Karpas-422 (cell line): ENCODE measurements at places on chromosomes 7 and 10.
A peak's percentile ranks its signal among the peaks of the same experiment; 100 is the strongest.

DNA sequence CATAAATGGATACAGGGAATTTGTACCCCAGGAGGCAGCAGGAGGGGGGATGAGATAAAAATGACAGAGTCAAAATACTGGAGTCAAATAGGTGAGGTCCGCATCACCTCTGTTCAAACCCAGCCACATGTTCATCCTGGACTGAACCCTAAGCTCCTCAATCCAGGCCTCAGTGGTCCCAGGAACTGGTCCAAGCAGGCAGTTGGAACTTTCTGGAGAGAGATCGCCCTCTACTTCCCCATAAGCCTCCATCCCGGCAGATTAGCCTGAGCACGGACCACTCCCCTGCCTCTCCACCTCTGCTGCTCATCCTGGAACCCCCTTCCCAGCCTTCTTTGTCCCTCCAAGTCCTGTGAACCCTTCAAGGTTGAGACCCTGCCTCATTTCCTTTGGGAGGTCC, 959.7 kb upstream of the ZNF722 start:
- no peak for DNase-seq

DNA sequence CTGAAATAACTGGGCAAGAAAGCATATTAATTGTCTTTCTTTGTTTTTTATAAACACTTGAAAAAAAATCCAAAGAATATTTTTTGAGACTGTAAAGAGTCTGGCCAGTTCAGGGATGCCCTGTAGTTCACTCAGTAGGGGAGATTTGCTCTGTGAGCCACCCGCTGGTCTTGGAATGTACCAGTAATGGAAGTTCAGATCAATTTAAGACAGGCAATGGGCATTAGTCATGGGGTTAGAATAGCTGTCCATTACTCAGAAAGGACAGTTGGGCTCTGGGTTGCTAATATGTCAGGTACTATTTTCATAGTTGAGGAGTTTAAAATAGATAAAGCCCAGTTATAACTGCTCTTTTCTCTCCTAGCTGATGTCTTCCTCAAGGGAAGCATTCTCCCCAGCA, 38.7 kb downstream of the A1CF start:
- no peak for DNase-seq

DNA sequence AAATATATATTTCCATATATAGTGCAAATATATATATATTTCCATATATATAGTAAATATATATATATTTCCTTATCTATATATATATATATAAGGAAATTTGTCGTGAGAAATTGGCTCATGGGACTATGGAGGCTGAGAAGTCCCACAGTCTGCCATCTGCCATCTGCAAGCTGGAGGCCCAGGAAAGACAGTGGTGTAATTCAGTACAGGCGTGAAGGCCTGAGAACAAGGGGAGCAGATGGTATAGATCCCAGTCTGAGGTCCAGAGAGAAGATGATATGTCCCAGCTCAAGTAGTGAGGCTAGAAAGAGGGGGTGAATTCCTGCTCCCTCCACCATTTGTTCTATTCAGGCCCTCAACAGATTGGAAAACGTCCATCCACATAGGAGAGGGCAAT, 78.9 kb downstream of the MTPN start:
- DNase-seq: no peak

DNA sequence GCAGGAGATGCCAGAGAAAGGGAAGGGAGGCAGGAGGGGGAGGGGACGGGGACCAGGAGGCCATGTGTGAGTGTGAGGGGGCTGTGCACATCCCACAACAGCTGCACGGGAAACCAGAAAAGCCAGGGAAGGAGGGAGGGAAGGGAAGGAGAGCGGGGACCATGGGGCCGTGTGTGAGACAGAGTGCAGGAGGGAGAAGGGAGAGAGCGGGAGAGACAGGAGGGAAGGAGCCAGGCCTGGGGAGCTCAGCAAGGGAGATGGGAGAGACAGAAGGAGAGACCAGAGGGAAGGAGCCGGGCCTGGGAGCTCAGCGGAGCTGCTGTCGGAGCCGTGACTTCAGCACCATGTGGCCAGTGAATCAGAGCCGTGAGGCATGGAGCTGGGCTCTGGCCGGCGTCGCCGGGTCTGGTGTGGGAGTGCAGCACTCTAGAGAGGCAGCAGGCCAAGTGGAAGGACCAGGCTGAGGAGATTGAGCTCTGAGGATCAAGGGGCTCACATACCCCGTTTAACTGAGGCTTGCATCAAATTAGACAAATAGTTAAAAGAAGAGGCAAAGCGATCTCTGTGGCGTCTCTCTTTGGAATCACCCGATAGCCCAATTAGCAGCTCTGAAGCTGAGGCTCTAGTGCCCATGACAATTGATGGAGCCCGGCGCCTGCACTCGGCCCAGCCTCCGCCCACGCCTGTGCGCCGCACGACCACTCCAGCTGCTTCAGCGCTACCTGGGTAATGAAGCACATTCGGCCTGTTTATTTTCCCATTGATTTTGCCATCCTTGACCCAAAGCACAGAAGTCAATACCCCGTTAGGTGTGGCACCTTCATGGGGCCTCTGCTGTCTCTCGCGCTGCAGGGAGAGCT, 150.4 kb downstream of the MAD1L1 start:
- no peak for DNase-seq

GRCh38 chr10:12914111-12914510, 87.4 kb downstream of the CCDC3 start:
- DNase-seq: no peak

GRCh38 chr7:42739638-42740037, 172.2 kb downstream of the C7orf25 start:
- DNase-seq: no peak

- no peak for DNase-seq
Measured at GRCh38 chr7:55521512-55521911, 50.8 kb downstream of the VOPP1 start.

DNA sequence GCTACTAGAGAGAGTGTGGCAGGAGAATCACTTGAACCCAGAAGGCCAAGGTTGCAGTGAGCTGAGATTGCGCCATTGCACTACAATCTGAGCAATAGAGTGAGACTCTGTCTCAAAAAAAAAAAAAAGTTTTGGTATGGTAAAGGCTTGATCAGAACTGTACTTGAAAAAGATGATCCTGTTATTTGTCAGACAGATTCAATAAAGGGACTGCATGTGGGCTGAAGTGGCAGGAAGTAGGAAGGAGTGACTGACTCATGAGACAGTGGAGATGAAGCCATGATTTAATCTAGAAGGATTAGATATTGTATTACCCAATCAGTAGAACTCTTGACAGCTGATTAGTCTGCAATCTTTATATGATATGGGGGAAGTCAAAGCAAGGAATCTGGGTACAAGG, 2.7 kb upstream of the TMEM254 start:
- no peak for DNase-seq

- DNase-seq: no peak
Measured at GRCh38 chr10:21995557-21995956, 8.0 kb downstream of the DNAJC1 start.

- no peak for DNase-seq
Measured at GRCh38 chr7:148083448-148083847, 507.1 kb upstream of the C7orf33 start.

- DNase-seq: no peak
Measured at GRCh38 chr10:72058989-72059842, 29.1 kb downstream of the SPOCK2 start.

DNA sequence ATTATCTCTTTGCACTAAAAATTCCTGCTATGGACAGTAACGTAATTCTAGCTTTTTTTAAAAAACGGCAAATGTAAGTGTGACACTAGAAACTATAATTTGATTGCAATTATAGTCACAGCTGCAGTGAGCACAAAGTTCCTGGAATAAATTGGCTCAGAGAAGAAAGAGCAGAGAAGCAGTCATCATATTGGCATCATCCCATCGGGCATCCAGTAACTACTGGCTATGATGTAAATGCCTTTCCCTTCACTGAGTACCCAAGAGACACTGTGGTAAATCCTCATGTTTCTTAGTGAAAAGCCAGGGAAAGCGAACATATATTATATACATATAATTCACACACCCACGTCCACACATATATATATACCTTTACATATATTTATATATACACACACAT, 43.6 kb downstream of the PIP4K2A start:
- no peak for DNase-seq

GRCh38 chr7:33893377-33893776, 12.0 kb upstream of the BMPER start:
- DNase-seq: no peak

GRCh38 chr7:7965301-7965700, 3.3 kb upstream of the GLCCI1 start:
- no peak for DNase-seq

DNA sequence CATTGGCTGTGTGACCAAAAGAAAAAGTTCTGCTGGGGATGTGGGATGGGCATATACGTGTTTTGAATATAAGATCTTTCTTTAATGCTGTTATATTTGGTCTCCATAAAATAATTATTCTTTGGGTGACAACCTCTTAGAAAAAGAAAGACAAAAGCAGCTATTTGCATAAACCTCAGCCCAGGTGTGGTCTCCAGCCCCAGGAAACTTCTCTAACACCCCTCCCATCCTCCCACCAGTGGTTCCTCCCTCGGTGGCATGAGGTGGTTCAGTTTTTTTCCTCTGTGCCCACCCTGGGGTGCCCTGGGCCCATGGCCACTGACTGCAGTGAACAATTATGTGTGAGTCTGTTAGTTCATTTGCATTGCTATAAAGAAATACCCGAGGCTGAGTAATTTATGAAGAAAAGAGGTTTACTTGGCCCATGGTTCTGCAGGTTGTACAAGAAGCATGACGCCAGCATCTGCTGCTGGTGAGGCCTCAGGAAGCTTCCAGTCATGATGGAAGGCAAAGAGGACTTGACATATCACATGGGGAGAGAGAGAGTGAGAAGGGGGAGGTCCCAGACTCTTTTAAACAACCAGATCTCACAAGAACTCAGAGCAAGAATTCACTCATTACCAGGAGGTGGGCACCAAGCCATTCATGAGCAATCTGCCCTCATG, 165.9 kb downstream of the CUX1 start:
- peak; percentile 56 for DNase-seq

DNA sequence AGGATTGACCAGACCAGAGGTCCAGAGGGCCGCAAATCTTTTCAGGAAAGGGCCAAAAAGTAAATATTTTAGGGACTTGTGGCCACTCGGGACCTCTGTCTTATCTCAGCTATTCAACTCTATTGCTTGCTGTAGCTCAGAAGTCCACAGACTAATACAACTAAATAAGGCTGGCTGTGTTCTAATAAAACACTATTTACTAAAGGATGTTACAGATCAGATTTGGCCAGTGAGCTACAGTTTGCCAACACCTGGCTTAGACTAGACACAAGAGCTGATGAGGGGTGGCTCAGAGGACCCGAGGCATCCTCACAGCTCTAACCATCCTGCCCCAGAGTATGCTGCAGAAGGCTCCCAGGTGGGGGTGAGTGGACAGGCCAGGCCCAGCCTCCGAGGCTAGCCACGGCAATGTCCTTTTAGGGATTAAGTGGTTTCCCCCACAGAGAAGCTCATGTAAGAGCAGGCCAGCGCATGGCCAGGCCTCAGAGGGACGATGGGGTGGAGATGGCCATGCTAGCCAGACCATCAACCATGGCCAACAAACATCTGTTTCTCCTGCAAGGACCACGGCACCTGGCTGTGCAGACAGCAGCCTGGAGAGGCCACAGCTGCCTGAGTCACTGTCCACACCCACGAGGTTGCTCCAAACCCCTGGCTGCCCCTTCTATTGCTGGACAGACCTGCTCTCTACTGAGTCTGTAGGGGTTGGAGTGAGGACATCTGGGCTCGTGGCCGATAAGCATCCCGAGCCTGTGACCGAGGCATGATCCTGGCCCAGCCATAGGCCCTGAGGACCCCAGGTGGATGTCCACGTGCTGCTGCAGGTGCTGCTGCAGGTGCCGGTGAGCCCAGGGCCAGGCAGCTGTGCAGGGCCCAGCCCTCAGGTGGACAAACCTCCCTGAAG, 76.5 kb downstream of the AFAP1L2 start:
- DNase-seq: no peak

DNA sequence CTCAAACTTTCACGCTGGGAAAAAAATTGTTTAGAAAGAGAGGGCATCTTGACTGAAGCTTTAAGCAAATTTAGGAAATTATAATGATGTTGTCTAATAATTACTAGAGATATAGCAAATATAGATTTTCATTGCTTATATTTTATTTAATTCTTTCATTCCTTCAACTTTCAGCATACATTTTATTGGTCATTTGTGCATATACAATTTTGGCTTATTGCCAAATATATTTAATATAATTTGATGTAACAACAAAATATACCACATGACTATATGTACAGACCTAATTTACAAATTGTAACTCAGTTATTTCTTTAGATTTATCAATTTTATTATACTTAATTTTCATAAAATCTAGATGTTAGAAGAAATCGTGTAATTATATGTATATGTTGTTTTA, 390.1 kb downstream of the ATRNL1 start:
- DNase-seq: no peak

DNA sequence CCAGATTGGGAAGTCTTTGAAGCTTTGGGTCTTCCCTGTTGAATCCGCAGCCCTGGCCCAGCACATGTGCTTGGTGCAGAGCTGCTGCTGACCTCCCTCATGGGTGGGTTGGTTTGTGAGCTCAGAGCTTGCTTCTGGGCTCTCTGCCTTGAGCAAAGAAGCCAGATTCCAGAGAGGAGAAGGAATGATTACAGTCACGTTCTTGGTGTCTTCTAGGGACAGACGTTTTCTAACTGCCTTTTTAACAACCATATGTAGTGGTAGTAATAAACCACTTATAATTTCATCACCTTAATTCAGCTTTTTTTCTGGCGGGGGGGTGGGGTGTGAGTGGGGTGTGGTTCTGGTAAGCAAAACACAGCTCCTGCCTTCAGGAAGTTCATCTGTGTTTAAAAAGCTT, 39.5 kb downstream of the LRMDA start:
- DNase-seq: no peak

GRCh38 chr7:81865754-81866153, 95.9 kb upstream of the HGF start:
- no peak for DNase-seq

DNA sequence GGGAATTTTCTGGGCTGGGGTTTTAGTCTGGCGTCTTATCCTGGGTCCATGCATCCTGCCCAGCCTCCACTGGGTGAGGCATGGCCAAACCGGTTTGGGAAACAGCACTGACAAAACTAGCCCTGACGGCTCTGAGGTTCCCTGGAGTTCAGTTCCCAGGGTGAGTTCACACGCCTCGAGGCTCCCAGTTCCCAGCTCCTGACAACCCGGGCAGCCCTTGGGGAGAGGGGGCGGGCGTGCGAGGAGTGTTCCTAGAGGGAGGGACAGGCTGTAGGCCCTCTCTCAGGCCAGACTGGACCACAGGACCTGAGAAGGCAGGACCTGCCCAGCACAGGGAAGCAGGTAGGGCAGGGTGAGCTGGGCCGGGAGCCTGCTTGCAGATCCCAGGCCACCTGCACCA, 82.3 kb upstream of the PPIF start:
- DNase-seq: no peak

GRCh38 chr7:94183289-94183749, 179.2 kb upstream of the BET1 start:
- no peak for DNase-seq

- no peak for DNase-seq
Measured at GRCh38 chr10:12940791-12941190, 60.7 kb downstream of the CCDC3 start.

DNA sequence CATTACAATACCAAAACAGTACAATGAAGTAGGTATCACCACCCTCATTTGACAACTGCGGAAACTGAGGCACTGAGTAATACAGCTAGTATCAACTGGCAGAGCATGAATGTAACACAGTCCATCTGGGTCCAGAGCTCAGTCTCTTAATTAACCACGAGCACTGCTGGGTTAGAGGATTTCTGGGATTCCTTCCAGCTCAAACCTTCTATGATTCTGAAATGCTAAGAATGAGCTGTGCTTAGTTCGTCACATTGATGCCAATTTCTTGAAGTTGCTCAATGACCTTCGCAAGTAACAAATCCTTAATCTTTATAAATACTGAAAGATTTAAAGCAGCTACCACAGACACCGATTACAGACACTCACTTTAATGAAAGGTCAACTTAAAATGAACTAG, 62.5 kb downstream of the SGMS1 start:
- no peak for DNase-seq

GRCh38 chr10:128990986-128991385, 476.1 kb upstream of the MGMT start:
- DNase-seq: no peak
